ENCODE measurements at places on chromosomes 7 and 10. TPM values are rescaled to one million over a fixed set of nuclear protein-coding genes. Genes with fewer than 3 reads are reported as not detected.

The DEPP1 gene
- total RNA-seq: 6.2 TPM

The AHCYL2 gene
- 36.0 TPM for total RNA-seq

The TMEM178B gene
- total RNA-seq: 126 TPM

The FOXI2 gene
- not detected for total RNA-seq

The LEP gene
- total RNA-seq: not detected
